Retinal pigment epithelial cell (primary cell): ENCODE measurements at places on chromosomes 6 and 20.

DNA sequence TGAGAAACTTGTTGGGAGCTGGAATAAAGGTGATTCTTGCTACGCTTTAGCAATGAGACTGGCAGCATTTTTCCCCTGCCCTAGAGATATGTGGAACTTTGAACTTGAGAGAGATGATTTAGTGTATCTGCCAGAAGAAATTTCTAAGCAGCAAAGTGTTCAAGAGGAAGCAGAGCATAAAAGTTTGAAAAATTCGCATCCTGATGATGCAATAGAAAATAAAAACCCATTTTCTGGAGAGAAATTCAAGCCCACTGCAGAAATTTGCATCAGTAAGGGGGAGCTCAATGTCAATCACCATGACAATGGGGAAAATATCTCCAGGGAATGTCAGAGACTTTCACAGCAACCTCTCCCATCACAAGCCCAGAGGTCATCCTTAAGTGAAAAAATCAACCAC is 35.3 kb downstream of the MICA start:
- no peak for DNase-seq

DNA sequence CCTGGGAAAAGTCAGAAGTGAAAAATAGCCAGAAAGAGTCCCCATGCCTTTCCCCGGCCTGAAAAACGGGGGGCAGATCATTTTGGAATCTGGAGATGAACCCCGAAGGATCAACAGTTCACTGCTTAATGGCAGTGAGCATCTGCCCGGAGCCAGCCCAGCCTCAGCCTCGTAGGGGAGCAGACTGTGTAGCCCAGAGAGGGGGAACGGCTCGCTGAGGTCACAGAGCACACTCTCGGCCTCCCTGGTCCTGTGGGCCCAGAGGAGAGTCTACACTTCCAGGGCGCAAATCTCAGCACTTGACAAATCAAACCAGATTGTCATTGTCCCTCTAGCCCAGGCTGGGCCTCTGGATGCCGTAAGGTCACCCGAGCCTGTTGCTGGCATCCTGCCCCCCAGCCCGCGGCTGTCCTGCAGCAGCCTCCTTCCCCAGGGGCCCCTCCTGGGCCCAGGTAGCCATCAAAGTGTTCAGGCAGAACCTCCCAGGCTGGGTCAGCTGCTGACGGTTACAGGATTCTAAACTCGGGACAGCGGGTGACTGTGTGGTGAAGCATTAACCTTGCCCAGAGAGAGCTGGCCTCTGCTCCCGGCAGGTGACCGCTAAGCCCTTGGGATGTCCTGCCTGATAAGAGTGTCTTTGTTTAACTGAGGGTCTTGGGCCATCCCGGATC is 56.1 kb downstream of the GNAS-AS1 start:
- DNase-seq: no peak

- no peak for DNase-seq
Measured at GRCh38 chr20:50110141-50111047, 2.6 kb downstream of the UBE2V1 start.

DNA sequence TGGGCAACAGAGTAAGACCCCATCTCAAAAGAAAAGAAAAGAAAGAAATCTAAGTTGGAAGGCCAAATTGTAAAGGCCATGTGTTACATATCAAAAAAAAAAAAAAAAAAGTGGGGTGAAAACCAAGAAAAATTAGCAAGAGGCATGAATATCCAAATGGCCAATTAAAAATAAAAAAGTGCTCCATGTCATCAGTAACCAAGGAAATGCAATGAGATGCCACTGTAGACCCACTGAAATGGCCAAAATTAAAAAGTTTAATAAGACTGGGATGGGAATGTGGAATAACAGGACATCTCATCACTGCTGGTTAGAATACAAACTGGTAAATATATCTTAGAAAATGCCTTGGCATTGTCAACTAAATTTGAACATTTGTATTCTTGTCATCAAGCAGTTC is 30.1 kb upstream of the BCLAF1 start:
- no peak for DNase-seq

GRCh38 chr6:2938632-2939083 is 32.7 kb downstream of the SERPINB6 start:
- no peak for DNase-seq

- DNase-seq: no peak
Measured at GRCh38 chr6:166901626-166902025, 54.7 kb downstream of the RNASET2 start.

GRCh38 chr6:69820018-69820417 is 23.2 kb upstream of the LMBRD1 start:
- DNase-seq: no peak

- no peak for DNase-seq
Measured at GRCh38 chr6:30329331-30329730, 2.6 kb downstream of the TRIM39 start.

DNA sequence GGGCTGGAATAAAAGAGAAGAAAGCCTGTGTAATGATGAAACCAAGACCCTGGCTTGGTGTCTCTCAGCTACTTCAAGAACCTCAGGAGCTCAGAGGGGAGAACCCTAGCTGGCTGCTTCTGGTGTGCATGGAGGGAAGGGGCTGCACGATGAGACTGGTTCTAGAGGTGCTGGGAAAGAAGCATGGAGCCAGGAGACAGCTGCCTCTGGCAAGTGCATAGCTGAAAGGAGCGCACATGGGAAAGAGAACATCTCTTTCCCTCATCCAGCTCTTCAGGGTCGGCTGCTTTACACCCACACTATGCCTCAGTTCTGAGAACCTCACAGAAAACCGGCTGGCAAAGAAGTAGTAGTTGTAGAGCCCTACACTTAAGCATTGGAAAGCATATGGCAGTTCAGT is 139.5 kb downstream of the QKI start:
- DNase-seq: no peak

- DNase-seq: no peak
Measured at GRCh38 chr6:111129013-111129412, 41.7 kb downstream of the SLC16A10 start.

DNA sequence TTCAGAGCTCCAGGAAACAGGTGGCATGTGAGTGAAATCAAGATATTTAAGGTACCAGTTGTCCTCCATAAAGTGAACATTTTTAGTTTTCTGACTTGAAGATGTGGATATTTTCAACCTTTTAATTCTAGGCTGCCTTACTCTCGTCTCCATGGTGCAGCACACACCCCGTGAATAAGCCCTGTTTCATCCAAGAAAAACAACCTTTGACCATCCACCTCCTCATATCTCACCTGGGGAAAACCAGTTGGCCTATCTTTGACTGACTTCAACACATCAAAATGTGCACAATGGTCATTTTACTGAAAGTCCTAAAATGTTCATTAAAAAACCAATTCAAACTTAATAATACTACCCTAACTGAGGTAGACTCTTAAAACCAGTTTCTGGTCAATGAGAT is 73.8 kb upstream of the CD2AP start:
- DNase-seq: no peak

- no peak for DNase-seq
Measured at GRCh38 chr20:51050531-51051075, 27.7 kb upstream of the KCNG1 start.

- no peak for DNase-seq
Measured at GRCh38 chr20:59125836-59126235, 37.8 kb upstream of the ZNF831 start.

DNA sequence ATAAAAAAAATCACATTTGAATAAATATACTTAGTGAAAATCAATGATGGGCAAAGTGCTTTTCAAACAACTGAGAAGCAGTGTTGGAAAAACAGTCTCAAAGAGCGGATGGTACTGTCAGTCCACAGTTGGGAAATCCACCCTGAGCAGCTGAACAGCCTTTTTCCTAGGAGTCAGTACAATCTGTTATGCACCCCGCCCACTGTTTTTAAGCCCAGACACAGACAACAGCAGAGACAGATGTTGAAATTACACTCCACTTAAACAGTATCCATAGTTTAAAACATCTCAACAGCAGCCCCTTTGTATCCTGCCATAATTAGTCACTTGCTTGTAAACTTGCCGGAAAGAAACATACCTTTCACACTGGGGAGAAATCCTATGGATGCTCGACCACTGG is 372 bp downstream of the KIAA0408 start:
- no peak for DNase-seq

DNA sequence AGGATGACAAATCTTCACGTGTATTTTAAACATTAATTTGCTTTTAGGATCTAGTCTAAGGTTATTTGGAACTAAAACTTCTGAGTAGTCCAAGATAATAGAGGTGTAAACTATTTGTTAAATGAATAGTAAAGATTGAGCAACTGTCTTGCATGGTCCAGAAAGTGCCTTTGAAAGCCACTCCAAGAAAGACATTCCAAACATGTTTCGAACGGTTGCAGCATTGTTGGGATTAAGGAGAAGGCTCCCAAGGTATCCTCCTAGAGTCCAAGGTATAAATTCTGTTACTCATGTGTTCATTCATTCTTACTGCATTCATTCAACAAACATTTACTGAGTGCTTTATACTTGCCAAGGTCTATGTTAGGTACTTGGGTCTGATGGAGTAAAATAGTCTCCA is 28.8 kb upstream of the MYLK2 start:
- DNase-seq: no peak

DNA sequence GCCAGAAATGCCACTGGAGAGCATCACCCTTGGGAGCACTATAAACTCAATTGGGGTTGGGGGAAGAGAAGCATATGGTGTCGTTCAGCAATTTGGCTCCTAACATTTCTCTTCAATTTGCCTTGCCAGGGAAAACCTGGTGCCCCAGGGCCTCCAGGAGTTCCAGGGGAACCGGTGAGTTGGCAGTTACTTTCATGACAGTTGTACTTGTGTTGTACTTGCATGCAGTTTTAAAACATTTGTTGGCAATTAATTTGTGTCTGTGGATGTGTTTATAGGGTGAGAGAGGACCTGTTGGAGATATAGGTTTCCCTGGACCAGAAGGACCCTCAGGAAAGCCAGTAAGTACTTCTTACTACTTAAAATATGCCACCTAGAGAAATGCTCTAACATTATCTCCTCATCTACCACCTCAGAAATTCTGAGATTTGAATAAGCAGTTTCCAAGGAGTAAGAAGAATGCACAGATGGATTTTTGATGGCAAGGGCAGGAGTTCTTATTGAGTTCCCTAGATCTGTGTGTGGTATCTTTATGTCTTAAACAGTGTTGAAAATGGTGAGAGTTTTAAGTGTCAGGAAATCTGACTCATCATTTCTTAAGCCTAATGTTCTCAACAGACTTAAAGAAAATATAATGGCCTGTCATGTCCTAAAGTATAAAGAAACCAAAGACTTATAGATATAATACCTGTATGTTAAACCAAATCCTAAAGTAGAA is 122.5 kb downstream of the COL9A1 start:
- DNase-seq: no peak

- DNase-seq: no peak
Measured at GRCh38 chr6:17202526-17202925, 78.6 kb upstream of the RBM24 start.

GRCh38 chr6:162099685-162100084 is 627.9 kb downstream of the PRKN start:
- peak; percentile 71 for DNase-seq

DNA sequence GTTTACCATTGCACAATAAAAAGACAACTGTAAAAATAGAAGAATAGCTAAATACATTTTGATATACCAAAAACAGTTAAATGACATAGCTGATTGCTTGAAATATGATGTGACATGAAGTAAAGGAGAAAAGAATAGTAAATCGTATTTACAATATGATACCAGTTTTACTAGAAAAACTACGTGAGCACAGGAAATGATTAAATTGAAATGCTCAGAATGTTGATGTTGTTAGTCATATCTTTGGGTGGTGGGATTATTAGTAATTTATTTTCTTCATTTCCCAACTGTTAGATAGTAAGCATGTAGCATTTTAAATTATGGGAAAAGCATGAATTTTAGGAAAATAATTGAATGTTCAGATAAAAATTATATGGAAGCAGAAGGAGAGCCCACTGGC is 268.3 kb upstream of the TAB2 start:
- no peak for DNase-seq

DNA sequence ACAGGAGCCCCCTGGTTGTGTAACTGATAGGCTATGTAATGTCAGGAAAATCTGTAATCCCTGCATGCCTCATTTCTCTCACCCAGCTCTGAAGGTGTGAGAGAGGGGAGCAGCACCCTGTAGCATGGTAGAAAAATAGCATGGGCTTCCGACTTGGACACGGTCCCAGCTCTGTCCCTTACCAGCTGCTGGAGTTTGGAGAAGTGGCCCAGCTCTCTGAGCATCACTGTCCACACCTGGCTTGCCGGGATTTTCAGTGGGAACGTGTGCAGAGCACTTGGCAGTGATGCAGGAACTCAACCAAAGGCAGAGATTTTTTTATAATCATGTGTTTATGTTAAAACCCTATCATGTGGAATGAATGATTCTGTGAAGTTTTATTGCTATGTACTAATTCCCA is 34.6 kb downstream of the STK35 start:
- no peak for DNase-seq

GRCh38 chr6:124977067-124977908 is 15.1 kb downstream of the RNF217 start:
- no peak for DNase-seq

- no peak for DNase-seq
Measured at GRCh38 chr6:73791336-73791735, 95.3 kb downstream of the CD109 start.

GRCh38 chr20:50866036-50866685 is 65.1 kb downstream of the ADNP start:
- no peak for DNase-seq

DNA sequence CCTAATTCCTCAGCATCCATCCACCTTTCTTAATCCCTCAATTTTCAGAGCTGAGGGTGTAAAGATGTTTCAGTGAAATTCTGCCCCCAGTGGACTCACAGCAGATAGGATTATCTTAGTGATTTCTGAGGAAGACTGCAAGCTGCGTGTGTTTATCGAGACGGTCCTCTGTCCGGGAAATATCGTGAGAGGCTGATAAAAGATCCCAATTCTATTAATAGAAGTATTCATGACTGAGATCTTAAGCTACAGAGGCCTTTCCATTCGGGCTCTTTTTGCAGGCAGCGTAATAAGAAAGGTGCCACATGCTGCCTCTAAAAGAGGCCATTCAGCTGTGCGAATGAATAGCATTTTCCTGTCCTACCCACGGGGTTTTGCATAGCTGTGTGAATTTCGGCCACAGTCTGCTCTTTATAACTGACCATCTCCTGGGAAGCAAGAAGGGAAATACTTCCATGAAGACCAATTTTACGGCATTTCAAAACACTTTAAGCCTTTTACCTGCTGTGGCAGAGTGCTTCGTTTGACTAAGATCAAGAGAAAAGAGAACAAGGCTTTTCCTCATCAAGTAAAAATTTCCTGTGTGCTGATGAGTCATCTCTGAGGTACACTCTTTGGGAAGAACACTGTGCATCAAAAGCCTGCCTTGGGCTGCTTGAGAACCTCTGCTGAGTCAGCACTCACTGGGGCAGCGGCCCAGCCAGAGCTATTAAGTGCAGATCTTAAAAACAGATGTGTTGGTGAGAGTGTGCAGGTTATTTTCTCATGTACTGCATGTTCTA is 208.8 kb downstream of the ARHGAP18 start:
- peak; percentile 86 for DNase-seq

- no peak for DNase-seq
Measured at GRCh38 chr6:131949620-131949908, 1.6 kb downstream of the CCN2 start.

GRCh38 chr6:35497571-35498421 is 917 bp upstream of the TEAD3 start:
- DNase-seq: no peak

GRCh38 chr6:56147766-56148165 is 99.6 kb downstream of the COL21A1 start:
- no peak for DNase-seq

GRCh38 chr6:40346246-40346645 is 240.9 kb downstream of the LRFN2 start:
- no peak for DNase-seq
